ENCODE measurements at places on chromosomes 1 and 21.

DNA sequence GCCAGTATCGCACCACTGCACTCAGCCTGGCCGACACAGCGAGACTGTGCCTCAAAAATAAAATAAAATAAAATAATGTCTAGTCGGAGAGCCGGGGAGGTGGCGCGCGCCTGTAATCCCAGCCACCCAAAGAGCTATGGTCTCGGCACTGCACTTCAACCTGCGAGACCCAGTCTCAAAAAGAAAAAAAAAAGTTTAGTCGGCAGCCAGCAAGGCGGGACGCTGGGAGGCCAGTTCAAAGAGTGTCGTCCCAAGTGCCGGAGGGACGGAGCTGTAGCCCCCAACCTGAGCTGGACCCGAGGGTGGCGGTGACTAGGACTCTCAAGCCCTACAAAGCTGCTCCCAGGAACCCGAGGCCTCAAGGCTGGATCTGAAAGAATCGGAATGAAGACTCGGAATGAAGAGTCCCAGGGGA, 632 bp upstream of the FALEC start:
- no peak for DNase-seq

- no peak for DNase-seq
Measured at GRCh38 chr1:163395790-163396189, 74.0 kb downstream of the NUF2 start.

DNA sequence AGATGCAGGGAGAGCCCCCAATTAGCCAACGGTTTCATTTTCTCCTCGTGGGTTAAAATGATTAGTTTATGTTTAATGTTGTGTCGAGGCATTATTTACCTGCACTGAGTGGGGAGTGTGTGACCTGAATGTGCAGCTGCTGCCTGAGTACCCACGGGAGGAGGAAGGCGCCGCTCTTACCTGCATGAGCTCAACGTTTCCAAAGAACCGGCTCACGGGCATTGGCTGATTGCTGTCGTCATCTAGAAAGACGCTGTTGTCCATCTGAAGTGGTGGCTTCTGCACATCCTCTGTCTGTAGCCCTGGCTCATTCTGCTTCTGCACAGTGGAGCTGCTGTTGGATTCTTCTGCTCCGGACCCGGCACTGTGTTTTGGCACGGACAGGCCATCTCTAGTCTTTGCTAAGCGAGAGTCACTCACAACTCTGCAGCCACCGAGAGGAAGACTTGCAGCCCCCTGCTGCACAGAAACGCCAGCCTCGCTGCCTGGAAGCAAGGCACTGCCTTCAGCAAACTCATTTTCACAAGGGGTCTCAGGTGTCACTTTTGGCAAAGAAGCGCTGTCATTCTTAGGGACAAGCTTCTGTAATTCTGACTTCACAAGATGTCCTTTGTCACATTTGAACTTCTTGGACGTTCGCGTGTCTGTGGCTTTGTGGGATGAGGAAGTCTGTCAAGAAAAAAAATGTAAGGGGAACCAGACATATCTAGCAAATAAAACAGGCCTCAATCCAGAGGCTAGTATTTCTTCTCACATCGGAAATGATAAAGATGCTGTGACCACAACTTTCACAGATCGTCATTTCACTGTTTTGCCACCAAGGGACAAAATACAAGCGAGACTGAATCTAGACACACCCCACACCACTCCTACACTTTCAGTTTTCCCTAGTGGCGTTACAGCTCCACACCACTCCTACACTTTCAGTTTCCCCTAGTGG, 9.4 kb downstream of the C1orf174 start:
- DNase-seq, result peak; percentile 28

GRCh38 chr1:20721117-20722061, 3.6 kb upstream of the KIF17 start:
- DNase-seq, result no peak

DNA sequence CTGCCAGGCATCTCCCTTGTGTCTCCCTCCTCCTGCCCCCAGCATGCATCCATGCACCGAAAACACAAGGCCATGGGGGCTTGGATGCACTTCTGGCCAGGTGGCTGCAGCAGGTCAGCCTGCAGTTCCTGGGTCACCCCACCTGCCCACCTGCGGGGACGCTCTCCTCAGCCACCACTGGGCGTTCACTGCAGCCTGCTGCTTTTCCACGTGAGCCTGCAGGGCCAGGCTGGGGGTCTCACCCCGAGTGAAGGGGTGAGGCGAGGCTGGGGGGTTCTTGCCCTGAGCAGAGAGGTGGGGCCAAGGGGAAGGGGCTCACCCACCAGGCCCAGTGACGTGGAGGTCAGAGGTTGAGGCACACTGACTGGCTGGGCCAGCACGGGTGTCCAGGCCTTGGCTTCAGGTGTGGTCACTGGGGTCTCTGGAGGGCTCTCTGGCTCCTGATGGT, 64.6 kb downstream of the WNT9A start:
- DNase-seq, result peak; percentile 2

All from stimulated activated CD4-positive, alpha-beta T cell treated with anti-CD3 and anti-CD28 coated beads, Interleukin-4, amount 100 ng/mL, for 24 hours (primary cell).